ENCODE measurements at places on chromosomes 13 and 19. TPM values are rescaled to one million over a fixed set of nuclear protein-coding genes. Genes with fewer than 3 reads are reported as not detected.

VSIG10L gene
- 1.3 TPM for total RNA-seq

CCDC8 gene
- 13.0 TPM for total RNA-seq

FGF22 gene
- total RNA-seq, result not detected

RNF225 gene
- total RNA-seq, result not detected

EID2 gene
- total RNA-seq, result 13.5 TPM

KIR3DL1 gene
- total RNA-seq, result not detected

OLFM2 gene
- total RNA-seq, result 11.9 TPM

RDH8 gene
- not detected for total RNA-seq

NKPD1 gene
- total RNA-seq, result not detected

KLK10 gene
- total RNA-seq, result not detected

SOX1 gene
- total RNA-seq, result not detected

PRRG2 gene
- 2.6 TPM for total RNA-seq

CHAMP1 gene
- 10.6 TPM for total RNA-seq

CSNK1G2 gene
- total RNA-seq, result 65.6 TPM

CEBPG gene
- total RNA-seq, result 13.2 TPM

All from body of pancreas (tissue), 4 donors.